NCI-H187 (cell line): ENCODE measurements at places on chromosomes 3 and 15.

DNA sequence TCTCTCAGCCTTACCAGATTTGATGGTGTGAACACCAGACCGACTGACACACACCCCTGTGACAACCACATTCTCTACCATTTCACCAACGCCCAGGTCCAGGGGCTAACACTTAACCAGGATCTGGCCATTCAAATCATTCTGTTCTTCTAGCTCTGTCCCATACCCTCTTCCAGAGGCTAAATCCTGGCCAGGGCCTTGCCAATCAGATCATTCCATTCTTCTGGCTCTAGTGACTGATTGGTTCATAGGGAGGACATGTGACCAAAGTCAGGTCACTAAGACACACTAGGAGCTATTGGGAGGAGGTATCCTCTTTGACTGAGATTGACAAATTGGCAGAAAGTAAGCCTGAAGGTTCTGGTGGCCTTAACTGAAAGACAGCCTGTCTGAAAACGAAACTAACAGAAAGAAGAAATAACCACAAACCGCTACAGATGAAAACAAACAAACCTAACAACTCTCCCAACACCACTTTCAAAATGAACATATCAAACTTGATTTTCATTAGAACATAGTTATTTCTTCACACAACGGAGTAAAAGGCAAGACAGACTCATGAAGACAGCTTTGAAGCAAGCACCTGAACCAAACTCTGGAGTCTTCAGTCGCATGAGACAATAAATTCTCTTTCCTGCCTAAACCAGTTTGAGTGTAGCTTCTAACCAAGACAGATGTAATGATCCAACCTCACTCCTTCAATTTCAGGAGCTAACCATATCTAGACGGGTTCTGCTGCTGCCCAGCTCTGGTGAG is 68.5 kb downstream of the TRANK1 start:
- no peak for DNase-seq

DNA sequence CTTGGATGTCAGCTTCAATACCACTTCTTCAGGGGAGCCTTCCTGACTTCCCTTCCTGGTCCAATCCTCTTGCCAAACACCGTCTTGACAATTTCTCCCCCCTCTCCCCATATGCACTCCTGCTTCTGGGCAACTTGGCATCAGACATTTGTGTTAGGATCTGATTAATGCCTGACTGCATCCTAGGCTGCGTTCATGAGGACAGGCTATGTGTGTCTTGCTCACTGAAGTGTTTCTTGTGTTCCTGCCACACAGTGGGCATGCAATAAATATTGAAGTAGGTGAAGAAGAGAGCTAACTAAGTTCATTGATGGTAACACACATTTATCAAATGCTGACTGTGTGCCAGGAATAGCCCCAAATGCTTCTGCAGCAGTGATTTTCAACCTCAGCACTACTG is 36.4 kb upstream of the WNT5A start:
- DNase-seq, result no peak

GRCh38 chr3:80542456-80542855 is 774.7 kb upstream of the ROBO1 start:
- DNase-seq, result no peak

DNA sequence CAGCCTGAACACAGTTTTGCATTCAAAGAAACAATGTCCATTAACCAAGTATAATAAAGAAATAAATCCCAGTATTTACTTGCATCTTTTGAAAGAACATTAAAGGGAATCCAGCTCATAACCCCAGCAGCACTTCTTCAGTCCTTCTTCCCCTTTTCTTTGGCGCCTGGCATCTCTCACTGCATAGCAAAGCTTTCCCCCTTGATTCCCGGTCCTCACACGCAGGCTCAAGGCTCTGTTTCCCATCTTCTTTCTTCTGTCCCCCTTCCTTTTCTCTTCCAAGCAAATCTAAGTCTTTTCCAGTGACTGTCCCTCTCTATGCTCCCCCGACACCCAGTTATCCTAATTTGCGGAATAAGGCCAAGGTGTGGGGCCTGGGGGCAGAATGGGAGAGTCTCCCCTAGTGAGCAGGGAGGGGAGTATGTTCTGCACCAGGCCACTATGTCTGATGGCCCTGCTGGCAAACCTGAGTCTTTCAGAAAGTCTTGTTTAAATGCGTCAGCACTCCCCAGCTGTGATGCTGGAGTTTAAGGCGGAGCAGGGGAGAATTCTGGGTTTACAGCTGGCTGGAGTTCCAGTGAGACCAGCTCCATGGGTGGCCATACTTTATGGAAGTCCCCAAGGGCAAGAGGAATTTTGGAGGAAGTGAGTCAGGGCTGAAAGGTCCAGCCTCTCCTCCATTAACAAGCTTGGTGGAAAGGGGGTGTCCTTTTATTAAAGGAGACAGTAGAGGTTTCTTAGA is 42.1 kb downstream of the GOLGA6A start:
- no peak for DNase-seq

DNA sequence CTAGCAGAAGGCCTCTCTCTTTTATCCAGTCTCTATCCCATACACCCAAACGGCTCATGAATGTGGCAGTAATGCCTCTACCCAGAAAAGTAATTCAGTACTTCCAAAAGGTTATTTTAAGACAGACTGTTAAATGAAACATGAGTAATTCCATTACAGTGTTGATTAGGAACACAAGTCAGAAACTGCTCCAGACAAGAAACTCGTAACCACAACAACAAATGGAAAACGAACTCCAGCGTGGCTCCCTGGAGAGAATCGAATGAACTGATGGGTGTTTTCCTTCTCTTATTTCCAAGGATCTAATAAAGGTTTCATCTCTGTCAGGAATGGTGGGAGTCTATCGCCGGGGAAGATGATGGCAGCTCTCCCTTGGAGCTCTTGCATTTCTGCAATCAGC is 228.4 kb downstream of the MAGI1 start:
- DNase-seq, result no peak

DNA sequence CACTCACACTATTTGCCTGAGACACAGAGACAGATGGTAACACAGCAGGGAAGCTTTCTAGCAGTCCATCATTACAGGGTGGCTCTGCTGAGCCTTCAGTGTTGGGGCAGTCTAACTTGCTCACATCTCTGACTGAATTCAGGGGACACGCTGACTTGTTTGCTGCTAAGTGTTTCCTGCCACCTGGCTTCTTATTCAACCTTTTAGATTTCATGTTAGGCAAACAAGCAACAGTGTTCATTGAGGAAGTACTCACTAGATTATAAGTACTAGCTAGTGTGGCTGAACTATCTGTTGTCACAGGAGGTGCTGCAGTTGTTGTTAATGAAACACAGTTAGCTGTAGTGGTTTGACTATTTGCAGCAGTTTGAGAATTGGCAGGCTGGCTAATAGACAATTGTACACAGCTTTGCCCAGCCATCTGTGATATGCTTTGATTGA is 37.3 kb downstream of the USF3 start:
- DNase-seq, result no peak

- DNase-seq, result no peak
Observed at GRCh38 chr3:128481438-128481942, 11.5 kb downstream of the GATA2 start.

- DNase-seq, result no peak
Observed at GRCh38 chr3:32848215-32848614, 30.4 kb downstream of the TRIM71 start.

GRCh38 chr3:5220667-5221431 is 33.3 kb downstream of the EDEM1 start:
- DNase-seq, result no peak

DNA sequence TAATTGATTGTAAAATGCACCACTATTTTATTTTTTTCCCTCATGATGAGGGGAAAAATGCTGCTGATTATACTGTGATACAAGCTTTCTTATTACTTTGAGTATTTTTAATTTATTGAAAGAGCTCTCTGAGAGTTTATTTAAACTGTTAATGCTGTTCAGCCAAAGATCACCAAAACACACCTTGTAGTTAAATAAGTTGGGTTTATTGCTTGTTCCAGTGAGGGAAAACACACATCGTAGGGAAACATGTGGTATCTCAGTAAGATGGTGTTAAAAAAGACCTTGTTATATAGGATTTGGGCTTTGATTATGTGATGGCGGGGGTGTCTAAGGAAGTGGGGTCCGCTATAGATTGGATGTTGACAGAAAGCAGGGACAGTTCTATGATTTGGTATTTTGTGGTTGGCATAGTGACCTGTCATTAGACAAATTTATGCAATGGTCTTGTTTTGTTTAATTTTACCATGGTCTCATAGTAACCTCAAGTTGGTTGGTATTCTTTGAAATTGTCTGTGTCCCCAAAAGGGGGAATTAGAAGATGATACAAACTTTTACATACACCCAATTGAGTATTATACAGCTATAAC is 11.1 kb downstream of the HACD3 start:
- DNase-seq, result no peak

DNA sequence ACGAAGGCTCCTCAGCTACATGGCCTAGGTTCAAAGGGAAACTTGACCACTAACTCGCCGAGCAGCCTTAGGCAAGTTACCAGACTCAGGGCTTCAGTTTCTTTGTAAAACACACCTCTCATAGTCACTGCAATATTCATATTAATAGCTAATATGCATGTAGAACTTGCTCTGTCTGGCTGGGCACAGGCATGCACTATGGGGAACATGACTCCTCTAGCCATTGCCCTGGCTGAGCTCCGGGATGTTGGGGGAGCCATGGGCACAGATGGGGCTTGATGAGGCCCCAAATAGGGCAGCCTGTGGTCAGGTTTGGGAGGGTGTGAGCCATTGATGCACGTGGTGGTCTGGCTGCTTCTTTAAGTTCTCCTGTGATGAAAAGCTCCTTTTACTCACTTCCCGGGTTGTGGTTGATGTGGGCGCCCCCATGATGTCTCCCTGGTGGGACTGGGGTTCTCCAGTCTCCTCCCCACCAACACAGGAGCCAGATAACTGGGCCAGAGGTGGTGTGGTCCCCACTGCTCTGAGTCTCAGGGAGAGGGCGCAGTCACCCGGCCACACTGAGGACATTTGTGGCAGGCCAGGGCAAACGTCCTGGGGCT is 29.4 kb upstream of the DUSP7 start:
- DNase-seq, result no peak

GRCh38 chr15:29613951-29614382 is 208.3 kb downstream of the TJP1 start:
- no peak for DNase-seq

GRCh38 chr15:39874890-39875549 is 45.0 kb downstream of the GPR176 start:
- no peak for DNase-seq

- no peak for DNase-seq
Observed at GRCh38 chr15:92981333-92981732, 81.2 kb downstream of the CHD2 start.

GRCh38 chr3:107756649-107757048 is 233.9 kb downstream of the BBX start:
- DNase-seq, result no peak

- DNase-seq, result no peak
Observed at GRCh38 chr3:157330206-157330605, 106.4 kb upstream of the PTX3 start.

GRCh38 chr3:176328666-176329065 is 868.6 kb downstream of the TBL1XR1 start:
- DNase-seq, result no peak

DNA sequence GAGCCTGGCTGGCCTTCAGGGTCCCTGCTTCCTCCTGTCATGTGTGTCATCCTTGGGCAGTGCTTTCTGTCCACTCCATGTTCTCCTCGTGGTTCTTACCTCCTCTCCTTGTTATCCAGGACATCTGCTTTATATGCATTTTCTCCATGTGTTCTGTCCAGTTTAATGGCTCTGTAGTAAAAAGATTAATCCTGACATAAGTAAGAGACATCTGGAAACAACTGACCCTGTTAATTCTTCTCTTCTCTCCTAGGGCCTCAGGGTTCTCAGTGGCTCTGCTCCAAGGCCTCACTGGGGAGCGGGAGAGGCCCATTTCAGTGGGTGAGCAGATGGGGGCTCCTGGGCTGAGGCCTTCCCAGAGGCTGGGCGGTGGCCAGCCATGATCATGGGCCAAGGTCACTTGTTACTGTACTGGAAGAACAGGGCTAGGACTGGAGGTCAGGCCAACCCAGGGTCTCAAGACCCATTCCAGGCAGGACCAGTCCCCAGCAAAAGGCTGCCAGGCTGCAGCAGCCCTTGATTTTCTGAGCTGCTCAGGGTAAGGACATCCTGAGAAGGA is 20.2 kb upstream of the CDCP1 start:
- DNase-seq, result no peak

GRCh38 chr15:65426216-65426853 is 3.6 kb upstream of the IGDCC4 start:
- DNase-seq, result no peak
